NB4 (cell line): ENCODE measurements at places on chromosomes 12 and 14.

- no peak for DNase-seq
Measured at GRCh38 chr12:114425031-114425626, 19.2 kb upstream of the TBX5 start.

DNA sequence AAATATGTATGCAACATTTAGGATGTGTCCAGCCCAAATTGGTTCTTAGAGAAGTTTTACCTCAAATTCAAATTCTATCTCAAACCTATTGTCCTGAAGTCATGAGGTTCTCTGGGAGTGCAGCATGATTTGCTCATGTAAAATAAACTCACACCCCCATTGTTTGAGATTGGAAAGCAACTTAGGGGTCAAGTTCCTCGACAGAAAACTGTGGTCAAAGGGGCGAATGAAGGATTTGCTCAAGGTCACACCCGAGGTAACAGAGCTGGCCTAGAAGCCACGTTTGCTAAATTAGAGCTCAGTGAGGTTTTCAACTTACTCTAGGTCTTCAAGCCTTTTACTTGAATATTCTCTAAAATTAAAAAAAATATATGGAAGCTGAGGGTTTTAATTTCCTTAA lies 197.7 kb upstream of the GZMB start:
- no peak for DNase-seq

GRCh38 chr14:30906752-30907658 lies 32.6 kb downstream of the COCH start:
- DNase-seq = peak; percentile 51

DNA sequence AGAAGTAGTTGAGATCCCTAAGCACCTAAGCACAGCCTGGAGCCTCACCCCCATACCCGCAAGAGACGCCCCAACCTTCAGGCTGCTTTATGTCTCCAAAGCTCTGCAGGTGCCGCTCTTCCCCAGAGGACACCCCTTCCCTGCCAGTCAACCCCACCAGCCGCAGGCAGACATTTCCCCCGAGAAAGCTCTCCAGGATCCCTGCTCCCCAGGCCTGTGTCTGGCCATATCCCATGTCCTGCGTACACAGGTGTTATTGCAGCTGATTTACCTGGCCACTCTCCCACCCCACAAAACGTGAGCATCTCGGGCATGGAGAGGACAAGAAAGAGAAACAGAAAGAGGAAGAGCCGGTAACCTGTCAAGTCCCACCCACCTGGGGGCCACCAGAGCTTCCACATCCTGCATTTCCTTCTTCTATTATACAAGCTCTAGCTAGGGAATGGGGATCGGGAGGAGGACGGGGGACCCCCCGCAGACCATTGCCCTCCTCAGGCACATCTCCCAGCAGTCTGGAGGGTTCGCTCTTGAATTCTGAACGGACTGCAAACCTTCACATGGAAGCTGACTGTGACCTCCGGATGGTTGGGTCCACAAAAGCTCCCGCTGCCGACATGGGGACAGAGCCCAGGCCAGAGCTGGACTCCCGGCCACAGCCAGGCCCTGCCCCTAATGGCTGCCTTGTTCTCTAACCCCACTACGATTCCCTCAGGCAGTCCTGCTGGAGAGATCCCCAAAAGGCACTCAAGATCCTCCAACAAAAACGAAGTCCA lies 17.6 kb downstream of the CCDC88C start:
- no peak for DNase-seq

- peak; percentile 67 for DNase-seq
Measured at GRCh38 chr12:123971770-123972456, 718 bp downstream of the CCDC92 start.

- DNase-seq = no peak
Measured at GRCh38 chr12:105920161-105920684, 218.5 kb downstream of the NUAK1 start.

GRCh38 chr12:18551106-18551505 lies 186.7 kb downstream of the PLCZ1 start:
- no peak for DNase-seq

GRCh38 chr14:24297190-24297964 lies 2.2 kb downstream of the DHRS1 start:
- DNase-seq = peak; percentile 38

DNA sequence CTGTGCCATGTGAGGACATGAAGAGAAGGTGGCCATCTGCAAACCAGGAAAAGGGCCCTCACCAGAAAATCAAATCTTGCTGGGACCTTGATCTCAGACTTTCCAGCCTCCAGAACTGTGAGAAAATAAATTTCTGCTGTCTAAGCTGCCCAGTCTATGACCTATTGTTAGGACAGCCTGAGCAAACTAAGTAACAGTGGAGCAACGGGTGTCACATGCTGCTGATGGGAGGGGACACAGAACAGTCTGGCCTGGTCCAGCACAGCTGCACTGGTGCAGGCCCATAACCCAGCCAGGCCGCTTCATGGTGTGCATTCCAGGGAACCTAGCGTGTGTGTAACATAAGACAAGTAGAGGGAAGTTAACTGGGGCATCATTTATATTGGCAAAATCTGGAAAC lies 42.1 kb downstream of the GRIP1 start:
- DNase-seq = no peak

DNA sequence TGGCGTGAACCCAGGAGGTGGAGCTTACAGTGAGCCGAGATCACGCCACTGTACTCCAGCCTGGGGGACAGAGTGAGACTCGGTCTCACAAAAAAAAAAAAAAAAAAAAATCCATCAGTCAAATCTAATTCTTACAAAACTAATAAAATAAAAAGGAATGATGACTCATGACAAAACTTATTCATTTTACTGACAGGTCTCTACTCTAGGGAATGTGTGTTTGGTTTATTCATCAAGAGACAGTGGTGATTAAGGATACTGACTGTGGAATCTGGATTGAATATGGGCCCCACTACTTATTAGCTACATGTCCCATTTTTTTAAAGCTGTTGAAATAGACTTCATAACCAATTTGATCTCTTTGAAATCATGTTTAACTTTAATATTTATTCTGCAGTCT lies 29.3 kb upstream of the GAS2L3 start:
- no peak for DNase-seq

- no peak for DNase-seq
Measured at GRCh38 chr12:108273217-108273616, 65.9 kb downstream of the CMKLR1 start.

GRCh38 chr12:69501154-69501895 lies 31.1 kb downstream of the FRS2 start:
- no peak for DNase-seq

GRCh38 chr12:25828188-25828587 lies 130.3 kb upstream of the RASSF8 start:
- DNase-seq = no peak

- DNase-seq = no peak
Measured at GRCh38 chr12:80752464-80752863, 35.8 kb downstream of the MYF5 start.

DNA sequence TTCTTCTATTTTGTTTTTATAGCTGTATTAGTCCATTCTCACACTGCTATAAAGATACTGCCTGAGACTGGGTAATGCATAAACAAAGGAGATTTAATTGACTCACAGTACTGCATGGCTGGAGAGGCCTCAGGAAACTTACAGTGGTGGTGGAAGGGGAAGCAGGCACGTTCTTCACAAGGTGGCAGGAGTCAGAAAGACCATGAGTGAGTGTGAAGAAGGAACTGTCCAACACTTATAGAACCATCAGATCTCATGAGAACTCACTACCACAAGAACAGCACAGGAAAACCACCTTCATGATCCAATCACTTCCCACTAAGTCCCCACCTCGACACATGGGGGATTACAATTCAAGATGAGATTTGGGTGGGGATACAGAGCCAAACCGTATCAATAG lies 42.3 kb downstream of the ARMH4 start:
- peak; percentile 11 for DNase-seq

DNA sequence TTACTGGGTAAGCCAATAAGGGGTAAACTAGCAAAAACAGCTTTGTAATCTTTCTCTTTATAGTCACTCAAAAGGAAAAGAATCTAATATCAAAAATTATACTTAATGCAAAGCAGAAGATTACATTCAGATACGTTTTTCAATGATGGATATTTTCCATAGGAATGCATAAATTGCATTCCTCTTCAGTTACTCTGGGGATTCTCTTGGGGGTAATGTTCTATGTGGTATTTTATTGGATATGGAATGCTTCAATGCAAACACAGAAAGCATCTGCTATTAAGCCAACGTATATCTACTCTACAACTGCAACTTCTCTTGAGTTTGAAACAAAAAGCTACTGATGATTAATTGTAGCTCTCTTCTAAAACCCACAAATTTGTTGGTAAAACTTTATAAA lies 106.0 kb downstream of the SLC41A2 start:
- DNase-seq = no peak

DNA sequence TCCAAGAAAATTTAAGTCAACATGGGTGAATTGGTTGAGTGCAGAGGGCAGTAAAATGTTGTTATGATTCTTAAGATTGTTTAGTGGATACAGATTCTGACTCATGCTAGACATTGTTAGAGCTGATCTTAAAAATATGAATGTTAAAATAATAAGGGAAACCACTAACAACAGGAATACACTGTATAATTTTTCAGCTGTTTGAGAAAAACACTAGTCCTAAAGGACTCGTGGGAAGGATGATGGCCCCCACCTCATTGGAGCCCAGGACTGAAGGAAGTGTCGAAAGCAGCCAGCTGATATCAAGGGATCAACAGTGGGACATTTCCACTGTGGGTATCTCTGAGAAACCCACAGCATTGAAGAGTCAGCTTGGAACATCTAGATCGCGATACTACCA lies 82.9 kb upstream of the SCAF11 start:
- no peak for DNase-seq

GRCh38 chr12:95240556-95240955 lies 22.9 kb downstream of the VEZT start:
- no peak for DNase-seq

DNA sequence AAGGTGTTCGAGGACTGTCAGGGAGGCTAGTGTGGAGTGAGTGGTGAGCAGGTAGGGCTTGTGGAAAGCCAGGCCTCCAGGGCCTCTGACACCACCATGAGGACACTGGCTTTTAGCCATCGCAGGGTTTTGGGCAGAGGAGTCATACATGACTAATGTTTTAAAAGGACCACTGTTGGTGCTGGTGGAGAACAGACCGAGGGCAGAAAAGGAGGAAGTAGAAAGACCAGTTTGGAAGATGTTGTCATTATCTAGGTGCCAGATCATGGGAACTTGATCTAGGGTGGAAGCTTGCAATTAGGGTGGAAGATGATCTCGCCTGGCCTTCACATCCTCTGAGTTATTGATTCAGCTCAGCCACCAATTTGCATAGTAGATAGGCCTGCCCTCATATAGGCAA lies 144.2 kb downstream of the C12orf75 start:
- DNase-seq = peak; percentile 63

- no peak for DNase-seq
Measured at GRCh38 chr12:94666158-94666557, 15.8 kb upstream of the TMCC3 start.

DNA sequence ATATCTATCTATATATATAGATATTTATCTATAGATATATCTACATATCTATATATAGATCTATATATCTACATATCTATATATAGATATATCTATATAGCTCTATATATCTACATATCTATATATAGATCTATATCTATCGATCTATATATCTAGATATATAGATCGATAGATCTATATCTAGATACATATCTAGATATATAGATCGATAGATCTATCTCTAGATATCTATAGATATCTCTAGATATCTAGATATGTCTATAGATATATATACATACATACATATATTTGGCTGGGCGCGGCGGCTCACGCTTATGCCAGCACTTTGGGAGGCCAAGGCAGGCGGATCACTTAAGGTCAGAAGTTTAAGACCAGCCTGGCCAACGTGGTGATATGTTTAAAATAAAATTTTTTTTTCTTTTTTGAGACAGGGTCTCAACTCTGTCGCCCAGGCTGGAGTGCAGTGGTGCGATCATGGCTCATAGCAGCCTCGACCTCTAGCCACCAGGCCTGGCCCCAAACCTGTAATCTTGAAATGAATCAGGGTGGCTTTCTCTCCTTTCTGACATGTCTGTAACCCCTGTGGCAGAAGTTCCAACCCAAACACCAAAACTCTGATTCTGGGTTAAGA lies 18.1 kb downstream of the ARPC3 start:
- no peak for DNase-seq

DNA sequence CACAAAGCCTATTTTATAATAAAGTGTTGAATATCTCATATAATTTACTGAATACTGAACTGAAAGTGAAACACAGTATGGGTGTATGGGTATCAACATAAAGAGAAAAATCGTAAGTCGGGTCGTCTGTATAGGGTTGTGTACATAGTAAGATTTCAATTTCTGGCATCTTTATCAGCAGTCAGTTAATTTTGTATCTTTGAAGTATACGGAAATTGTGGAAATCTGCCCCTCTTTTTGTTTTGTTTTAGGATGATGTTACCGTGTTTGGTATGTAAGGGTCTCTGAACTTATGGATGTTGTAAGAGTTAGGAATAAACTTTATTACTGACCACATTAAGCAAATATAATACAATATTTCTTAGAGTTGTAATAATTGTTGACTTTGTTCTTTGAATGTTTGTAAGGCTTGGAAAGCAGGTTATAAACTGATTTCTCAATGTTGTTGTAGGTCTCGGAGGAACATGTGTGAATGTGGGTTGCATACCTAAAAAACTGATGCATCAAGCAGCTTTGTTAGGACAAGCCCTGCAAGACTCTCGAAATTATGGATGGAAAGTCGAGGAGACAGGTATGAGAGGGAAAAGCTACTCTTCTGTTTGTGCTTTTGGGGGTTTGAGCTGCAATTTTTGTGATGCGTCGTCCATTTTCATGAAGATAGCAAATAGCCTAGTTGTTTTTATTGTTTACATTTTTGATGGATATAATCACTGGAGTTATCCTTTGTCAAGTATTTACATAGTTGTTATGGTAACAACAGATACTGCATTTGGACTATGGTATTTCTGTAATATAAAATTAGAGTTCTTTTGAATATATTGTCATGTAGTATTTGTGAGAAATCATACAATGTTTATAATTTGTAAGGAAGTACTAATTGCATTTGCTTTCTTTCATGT lies 12.0 kb downstream of the EID3 start:
- no peak for DNase-seq

DNA sequence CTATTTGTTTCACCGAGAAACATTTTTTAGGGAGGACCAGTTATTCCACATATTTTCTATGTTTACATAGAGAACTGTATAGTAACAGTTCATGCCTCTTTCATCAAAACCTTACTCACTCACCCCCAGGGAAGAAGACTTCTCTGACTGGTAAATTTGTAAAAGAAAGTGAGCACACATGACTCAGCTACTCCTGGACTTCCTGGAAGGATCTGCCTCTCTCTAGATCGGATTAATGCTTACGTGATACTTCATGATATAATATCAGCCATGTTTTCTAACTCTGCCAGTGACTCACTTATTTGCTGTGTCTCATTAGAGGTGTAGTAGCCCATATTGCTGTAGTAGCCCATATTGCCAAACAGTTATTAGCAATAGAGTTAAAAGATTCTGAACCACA lies 494.3 kb upstream of the ATXN7L3B start:
- no peak for DNase-seq

- no peak for DNase-seq
Measured at GRCh38 chr14:53409289-53409688, 256.2 kb upstream of the DDHD1 start.

- DNase-seq = peak; percentile 45
Measured at GRCh38 chr12:100189636-100190394, 10.8 kb upstream of the ACTR6 start.
